Cardiac fibroblast (primary cell): ENCODE measurements at places on chromosomes 6 and 20.

- peak; percentile 9 for DNase-seq
Measured at GRCh38 chr6:30955367-30956042, 14.7 kb downstream of the MUCL3 start.

GRCh38 chr6:136144251-136145023 lies 105.7 kb downstream of the MTFR2 start:
- no peak for DNase-seq

DNA sequence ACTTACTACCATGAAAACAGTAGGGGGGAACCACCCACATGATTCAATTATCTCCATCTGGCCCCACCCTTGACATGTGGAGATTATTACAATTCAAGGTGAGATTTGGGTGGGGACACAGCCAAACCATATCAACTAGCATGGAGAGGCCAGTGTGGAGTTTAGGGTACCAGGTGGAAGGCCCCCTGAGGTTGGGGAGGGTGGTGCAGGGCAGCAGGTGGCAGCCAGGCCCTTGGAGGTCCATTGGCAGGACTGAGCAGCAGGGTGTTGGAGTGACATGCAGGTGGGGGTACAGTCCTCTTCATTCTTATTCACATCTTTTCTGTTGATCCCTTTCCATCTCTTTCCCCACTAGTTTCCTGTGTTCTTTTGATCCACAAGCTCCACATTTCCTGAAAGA lies 42.9 kb downstream of the PHACTR3 start:
- no peak for DNase-seq

DNA sequence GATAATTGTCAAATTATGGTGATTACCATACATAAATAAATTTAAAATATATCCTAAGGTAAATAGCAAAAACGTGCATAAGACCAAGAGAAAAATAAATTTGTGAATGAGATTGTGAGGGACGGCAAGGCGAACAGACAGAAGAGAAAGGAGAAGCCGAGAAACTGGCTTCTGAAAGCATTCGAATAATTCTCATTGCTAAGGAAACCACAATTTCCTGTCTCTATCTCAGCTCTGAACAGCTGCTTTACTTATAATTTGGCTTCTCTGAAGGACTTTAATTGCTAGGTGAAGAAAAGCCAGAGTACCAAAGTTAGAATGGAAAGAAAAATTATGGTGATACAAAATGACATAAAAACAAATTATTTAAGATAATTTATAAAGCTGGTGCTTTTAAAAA lies 79.0 kb upstream of the RGS17 start:
- DNase-seq = peak; percentile 57

DNA sequence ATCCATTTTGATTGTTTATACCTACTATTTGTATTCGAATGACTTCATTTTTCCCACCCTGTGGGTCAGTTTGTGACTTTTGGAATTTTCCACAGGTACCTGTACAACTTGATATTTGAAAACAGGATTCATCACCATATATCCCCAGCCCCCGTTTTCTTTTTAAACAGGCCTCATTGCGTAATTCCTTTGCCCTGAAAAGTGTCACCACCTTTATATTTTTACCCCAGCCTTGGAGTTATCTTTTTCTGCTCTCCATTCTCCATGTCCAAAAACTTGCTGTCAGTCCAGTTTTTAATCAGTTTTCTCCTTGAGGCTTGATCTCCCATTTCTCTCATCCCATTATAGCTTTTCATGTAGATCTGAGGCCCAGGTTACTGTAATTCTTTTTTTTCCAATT lies 16.6 kb downstream of the ZKSCAN8 start:
- DNase-seq = no peak

GRCh38 chr6:86045038-86045437 lies 402.4 kb upstream of the SYNCRIP start:
- DNase-seq = no peak

DNA sequence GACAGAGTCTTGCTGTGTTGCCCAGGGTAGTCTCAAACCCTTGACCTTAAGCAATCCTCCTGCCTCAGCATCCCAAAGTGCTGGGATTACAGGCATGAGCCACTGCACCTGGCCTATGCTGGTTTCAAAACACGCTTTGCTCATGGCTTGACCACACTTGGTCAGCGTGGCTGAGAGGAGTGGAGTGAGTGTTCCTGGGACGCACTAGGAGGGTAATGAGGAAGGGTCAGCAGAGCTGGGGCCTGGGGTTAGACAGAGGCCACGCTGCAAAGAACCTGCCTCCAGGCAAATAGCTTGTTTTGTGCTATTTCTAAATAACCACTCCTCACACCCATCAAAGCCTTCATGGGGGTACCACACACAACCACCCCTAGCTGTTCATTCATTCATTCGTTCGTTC lies 77.9 kb upstream of the TOX2 start:
- DNase-seq = no peak

DNA sequence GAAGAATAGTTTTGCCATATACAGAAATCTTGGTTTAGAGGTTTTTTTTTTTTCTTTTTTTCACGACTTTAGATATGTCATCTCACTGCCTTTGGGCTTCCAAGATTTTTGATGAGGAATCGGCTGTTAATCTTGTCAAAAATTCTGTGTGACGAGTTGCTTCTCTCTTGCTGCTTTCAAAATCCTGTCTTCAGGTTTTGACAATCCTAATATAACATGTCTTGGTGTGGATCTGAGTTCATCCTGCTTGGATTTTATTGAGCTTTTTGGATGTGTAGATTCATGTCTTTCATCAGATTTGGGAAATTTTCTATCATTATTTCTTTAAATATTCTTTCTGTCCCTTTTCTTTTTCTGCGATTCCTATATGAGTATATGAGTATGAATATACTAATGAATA lies 61.1 kb downstream of the PLCG1 start:
- DNase-seq = no peak

DNA sequence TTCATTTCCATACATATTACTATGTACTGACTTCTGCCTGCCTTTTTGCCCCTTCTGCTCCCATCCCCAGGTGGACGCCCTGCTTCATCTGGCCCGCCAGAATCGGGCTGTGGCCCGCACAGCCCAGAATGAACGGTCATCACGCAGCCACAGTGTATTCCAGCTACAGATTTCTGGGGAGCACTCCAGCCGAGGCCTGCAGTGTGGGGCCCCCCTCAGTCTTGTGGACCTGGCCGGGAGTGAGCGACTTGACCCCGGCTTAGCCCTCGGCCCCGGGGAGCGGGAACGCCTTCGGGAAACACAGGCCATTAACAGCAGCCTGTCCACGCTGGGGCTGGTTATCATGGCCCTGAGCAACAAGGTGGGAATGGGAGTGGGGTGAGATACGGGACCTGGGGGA lies 4.7 kb upstream of the PHF1 start:
- no peak for DNase-seq

GRCh38 chr20:41412324-41413120 lies 45.9 kb upstream of the EMILIN3 start:
- no peak for DNase-seq

- no peak for DNase-seq
Measured at GRCh38 chr20:1247689-1248088, 18.4 kb upstream of the SNPH start.

- DNase-seq = no peak
Measured at GRCh38 chr6:111050261-111051023, 36.9 kb upstream of the SLC16A10 start.
